Stimulated activated memory B cell treated with anti-CD40 and anti-IgM and Interleukin-4, amounts not matched to agents 10 μg/mL and 1 μg/mL and 100 μg/mL, for 72 hours (primary cell): ENCODE measurements at places on chromosomes 3 and 15.
A peak's percentile ranks its signal among the peaks of the same experiment; 100 is the strongest.

GRCh38 chr15:35698966-35699575 is 153.1 kb upstream of the DPH6 start:
- ATAC-seq, result no peak

DNA sequence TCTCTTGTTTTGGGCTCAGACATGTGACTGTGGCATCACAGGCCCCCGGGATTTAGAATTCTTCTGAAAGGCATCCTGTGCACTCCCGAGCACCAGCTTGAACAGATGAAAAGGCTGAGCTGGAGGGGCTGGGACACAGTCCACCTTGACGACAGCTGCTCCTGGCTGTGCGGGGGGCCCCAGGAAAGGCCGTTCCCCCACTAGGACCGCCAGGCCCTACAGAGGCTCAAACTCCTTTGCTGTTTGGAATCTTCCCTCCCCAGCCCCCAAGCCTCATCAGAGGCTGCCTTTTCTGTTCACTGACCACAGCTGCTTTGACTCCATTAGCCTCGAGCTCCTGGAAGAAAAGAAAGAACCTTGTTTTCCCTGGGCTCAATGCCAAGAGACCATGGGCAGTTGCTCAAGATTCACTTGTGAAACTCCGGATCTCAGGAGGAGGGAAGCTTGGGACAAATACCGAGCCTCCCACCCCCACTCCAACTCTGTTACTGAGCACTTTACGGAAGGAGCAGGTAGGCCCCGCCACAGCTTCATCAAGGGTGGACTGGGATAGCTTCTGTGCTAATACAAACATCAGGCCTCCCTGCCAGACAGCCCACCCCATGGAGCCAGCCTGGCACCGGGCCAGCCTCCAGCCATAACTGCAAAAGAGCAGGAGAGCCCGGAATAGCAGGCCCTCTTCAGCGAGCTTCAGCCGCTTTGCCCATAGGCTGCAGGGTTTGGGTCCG is 15.7 kb downstream of the CIDEC start:
- no peak for ATAC-seq

DNA sequence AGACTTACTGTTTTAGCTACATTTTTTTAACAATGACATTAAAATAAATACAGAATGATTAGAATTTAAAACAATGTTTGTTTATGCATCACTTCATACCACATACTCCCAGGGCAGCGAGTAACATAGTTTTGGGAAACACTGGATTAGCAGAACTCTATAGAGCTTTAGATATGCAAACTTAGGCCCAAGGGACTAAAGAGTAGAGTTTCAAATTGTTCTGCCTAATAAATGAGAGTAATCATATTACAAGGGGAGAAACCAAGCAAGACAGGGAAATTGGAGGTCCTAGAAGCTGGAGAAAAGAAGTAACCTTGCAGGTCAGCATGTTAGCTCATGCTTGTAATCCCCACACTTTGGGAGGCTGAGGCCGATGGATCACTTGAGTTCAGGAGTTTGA is 3.6 kb upstream of the DAZL start:
- no peak for ATAC-seq

DNA sequence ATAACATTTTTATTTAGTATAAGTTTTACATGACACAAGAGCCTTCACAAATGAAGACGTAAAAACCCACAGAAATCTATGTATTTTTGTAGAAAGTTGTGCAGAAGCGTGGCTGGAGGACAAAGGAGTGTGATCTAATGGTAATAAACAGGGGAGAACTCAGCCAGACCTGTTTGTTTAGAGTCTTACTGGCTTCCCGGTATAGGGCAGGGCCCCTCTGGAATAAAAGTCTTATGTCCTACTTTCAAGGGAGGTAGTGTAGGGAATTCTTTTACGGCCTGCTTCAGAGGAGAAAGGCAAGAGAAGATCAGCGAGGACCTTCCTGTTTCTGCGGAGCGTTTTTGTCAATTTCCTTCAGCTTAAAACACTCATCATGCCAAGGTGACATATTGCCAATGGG is 103.6 kb downstream of the TGFBR2 start:
- no peak for ATAC-seq

- no peak for ATAC-seq
Measured at GRCh38 chr3:37970802-37971201, 19.8 kb upstream of the VILL start.

DNA sequence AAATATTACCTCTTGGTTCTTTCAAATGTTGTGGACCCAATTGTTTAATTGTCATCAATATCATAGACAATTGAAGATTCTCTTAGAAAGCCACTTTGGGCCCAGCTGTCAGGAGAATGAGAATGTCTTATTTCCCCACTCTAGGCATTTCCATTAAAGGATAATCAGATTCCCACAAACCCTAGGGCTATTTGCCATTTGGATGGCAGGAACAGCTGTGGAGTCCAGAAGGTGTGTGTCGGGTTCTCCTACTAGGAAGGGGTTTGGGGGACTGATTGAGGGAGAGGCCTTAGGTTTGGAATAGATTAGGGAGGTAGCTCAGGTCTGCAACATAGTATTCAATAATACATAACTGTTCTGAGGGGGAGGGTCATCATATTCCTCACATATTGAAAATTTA is 35.2 kb upstream of the PLSCR5 start:
- ATAC-seq, result no peak

DNA sequence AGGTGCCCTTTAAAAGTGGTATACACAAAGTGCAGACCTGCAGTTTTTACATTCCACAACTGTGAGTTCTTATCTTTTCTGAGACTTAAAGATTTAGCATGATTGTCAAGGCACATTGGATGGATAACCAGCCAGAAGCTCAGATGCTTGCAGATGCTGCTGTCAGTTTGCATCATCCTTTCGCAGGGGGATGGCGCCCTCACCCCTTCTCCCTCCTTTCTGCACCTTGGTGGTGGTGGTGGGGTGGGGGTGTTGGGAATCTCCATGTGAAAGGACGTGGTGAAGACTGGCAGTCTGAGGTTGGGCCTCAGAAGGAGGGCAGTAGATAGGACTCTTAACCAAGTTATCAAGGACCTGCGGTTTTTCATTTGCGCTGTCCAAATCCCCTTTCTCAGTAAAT is 309.6 kb upstream of the SEMA6D start:
- no peak for ATAC-seq

DNA sequence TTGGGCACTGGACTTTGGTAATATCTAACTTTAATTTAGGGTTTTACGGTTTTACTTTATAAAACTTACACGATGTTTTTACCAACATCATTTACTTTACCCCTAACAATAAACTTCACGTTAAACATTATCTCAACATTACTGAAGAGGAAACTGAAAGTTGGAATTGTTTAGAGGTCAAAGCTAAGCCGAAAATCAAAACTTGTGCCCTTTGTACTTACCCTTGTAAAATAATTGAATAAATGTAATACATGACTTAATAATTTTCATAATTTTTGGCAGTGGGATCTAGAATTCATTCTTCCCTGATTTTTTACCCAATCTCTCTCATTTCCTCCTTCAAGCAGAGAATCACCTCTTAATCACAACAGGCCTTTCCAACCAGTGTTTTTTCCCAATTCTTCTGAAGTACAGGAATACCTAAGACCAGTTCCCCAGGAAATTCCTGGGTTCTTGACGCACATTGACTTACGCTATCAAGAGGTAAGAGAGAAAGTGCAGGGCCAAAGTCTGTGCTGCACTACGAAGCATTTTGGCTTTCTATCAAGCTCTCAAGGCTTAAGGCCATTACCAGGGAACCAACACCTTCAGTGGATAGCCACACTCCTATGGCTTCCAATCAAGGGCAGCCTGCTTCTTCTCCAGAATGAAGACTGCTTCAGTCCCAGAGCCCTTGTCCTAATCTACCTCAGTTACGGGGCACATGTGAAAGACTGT is 11.9 kb upstream of the SEMA6D start:
- ATAC-seq, result no peak

- ATAC-seq, result peak; percentile 100
Measured at GRCh38 chr3:114005481-114005880, 50.8 kb downstream of the CCDC191 start.

- ATAC-seq, result no peak
Measured at GRCh38 chr15:80990955-80991354, 1.3 kb upstream of the MESD start.

GRCh38 chr3:39721076-39721475 is 88.3 kb upstream of the MYRIP start:
- ATAC-seq, result no peak

GRCh38 chr3:162601101-162601670 is 1104.6 kb downstream of the OTOL1 start:
- ATAC-seq, result no peak

DNA sequence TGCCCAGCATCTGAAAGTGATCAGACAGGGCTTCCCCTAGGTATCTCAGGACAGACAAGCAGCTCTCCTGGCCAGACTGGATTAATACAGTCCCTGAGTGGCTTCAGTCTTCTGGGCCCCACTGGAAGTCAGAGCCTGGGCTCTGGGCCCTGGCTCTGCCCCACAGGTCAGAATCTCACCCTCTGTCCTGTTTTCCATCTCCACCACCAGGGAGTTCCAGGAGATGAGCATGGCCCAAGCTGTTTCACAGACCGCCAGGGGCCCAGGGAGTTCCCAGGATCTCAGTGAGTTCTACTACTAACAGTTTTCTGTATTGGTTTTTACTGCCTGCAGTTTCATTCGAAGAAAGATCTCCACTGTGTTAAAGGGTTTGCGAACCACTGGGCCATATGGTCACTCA is 131.5 kb downstream of the MEX3B start:
- ATAC-seq, result no peak

DNA sequence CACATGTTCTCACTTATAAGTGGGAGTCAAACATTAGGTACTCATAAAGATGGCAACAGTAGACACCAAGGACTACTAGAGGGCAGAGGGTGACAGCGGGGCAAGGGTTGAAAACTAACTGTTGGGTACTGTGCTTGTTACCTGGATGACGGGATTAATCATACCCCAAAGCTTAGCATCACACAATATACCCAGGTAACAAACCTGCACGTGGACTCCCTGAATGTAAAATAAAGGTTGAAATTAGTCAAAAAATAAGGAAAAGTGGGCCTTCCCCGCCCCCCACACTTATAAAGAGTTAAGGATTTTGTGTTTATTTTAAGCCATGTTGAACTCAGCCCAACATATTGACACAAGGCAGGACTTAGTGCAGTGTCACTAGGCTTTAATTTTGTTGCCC is 96.1 kb downstream of the APBA2 start:
- ATAC-seq, result no peak

DNA sequence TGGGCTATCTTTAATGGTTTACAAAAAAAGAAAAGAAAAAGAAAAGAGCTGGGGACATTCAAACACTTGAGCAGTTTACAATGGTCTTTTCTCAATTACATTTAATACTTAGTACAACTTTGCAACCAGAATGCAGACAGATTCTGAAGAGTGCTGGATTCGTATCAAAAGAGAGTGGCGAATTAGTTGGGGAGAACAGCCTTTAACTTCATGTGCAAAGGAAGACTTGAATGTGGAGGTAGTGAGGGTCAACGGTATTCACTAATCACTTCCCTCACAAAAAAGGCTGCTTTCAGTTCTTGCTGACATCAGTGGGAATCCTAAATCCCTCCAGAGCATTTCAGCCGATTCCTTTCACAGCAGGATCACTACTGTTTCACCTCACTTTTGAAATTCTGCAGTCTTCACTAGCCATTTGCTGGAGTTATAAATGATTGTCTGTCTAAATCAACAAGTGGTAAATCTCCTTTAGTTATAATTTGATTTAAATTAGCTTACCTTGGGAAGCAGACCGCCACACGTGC is 323.0 kb upstream of the SEMA6D start:
- no peak for ATAC-seq

GRCh38 chr3:42651248-42652091 is 2.0 kb upstream of the ZBTB47 start:
- ATAC-seq, result no peak
